ENCODE measurements at places on chromosomes 4 and X.

GRCh38 chrX:46957297-46957696, 45.1 kb downstream of the JADE3 start:
- no peak for DNase-seq

- no peak for DNase-seq
These were observed 72.0 kb upstream of the PJA1 start for GRCh38 chrX:69237236-69237635.

- DNase-seq, result no peak
These were observed 9.8 kb downstream of the DGKQ start for GRCh38 chr4:963276-964225.

- no peak for DNase-seq
These were observed 36.2 kb upstream of the SFRP2 start for GRCh38 chr4:153825126-153825525.

DNA sequence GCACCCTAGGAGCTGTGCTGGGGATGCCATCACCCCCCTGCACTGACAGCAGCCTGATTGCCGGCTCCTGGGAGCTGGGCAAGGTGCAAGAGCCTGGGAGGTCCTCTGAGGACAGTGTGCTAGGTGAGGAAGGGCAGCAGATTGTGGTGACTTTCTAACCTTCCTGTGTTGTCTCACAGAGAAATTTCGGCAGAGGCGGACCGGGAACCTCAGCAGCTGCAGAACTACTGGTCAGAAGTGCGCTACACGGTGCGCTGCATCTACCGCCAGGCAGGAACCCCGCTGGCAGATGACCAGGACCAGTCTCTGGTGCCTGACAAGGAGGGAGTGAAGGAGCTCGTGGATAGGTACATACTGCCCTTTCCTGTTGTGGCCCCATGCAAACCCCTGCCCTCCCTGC, 89.8 kb downstream of the FAM193A start:
- DNase-seq, result no peak

GRCh38 chrX:53089925-53090324, 4.0 kb upstream of the KANTR start:
- no peak for DNase-seq

GRCh38 chrX:10387011-10387410, 230.2 kb downstream of the CLCN4 start:
- DNase-seq, result peak; percentile 21

Measured in astrocyte (in vitro differentiated cells and primary cell).